Transverse colon (tissue), 4 donors: ENCODE measurements at places on chromosomes 3 and 15.
A peak's percentile ranks its signal among the peaks of the same experiment; 100 is the strongest.

GRCh38 chr15:58444658-58445332 is 13.0 kb downstream of the LIPC start:
- no peaks in the 10 kb centered on the region for H3K27me3 ChIP-seq
- peaks cover 36% of the 10 kb centered on the region for H3K4me1 ChIP-seq
- no peaks in the 10 kb centered on the region for H3K36me3 ChIP-seq
- H3K27ac ChIP-seq, result no peak overlapping the region
- no peak for DNase-seq

DNA sequence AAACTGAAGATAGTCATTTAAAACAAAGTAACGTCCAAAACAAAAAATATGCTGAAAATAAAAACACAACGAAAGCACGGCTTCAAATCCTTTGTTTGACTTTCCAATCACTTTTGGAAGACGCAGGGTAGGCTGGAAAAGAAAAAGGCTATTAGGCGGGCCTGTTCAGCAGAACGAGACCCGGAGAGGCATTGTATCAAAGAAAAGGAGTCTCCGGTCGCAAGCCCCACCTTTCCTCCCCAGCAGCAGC is 691 bp downstream of the SENP7 start:
- H3K4me3 ChIP-seq, result peak overlapping the region; percentile 88
- no peaks in the 10 kb centered on the region for H3K4me1 ChIP-seq
- peak overlapping the region; percentile 94 for H3K27ac ChIP-seq

DNA sequence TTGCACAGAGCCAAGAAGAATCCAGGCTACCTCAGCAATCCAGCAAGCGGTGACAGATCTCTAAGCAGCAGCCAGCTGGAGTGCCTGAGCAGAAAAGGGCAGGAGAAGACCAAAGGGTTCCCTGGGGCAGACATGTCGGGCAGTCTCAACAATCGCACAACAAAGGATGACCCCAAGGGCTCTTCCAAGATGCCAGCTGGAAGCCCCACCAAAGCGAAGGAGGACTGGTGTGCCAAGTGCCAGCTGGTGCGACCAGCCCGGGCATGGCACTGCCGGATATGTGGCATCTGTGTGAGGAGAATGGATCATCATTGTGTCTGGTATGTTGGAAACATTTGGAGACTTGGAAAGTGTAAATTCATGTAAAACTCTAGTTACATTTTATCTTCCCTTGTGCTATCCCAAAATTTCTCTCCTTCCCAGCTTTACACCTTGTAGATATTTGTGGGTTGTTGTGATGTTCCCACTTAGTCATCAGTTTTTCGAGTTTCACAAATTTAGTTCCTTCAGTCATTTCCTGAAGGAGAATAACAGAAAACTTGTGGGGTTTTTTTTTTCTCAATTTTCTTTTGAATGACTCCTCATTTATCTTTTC is 6.4 kb downstream of the ZDHHC23 start:
- H3K4me3 ChIP-seq, result no peak overlapping the region
- no peak for DNase-seq
- no peaks in the 10 kb centered on the region for H3K4me1 ChIP-seq
- H3K27ac ChIP-seq, result no peak overlapping the region
- H3K27me3 ChIP-seq, result no peaks in the 10 kb centered on the region
- H3K36me3 ChIP-seq, result peaks cover under 1% of the 10 kb centered on the region

DNA sequence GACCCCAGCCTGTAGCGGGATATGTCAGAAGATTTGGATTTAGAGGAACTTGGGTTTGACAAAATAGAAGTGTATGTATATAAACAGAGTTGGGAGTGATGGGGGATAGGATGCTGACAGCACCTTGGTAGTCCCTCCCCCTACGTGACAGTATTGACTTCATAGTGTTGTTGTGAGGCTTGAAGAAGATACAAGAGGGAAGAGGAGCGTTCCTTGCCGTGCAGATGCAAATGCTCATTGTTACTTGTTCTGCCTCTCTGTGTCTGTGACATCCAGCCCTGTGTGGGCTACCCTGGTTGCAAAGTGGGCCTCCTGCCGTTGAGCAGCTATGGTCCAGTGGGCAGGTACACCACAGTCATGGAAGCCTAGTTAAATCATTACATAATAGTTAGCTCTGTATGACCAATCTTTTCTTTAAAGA is 45.0 kb downstream of the SMAD3 start:
- H3K27ac ChIP-seq, result peak overlapping the region; percentile 76
- H3K4me3 ChIP-seq, result no peak overlapping the region
- H3K36me3 ChIP-seq, result no peaks in the 10 kb centered on the region
- DNase-seq, result no peak
- no peaks in the 10 kb centered on the region for H3K27me3 ChIP-seq

DNA sequence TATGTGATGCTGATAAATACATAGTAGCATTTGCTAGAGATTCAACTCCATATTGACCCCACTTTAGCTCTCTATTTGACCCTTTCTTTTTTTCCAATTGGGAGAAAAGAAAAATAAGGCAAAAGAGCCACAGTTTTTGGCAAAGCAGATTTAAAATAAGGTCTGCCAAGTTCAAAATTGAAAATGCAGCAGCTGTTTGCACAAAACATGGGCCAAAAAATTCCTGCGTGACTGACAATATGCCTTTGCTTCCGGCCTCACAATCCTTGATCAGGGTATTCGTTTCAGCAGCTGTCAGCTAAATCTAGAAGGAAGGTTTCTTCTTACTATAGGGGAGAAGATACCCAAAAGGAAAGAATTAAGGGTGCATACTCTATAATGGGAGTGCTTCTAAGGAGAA is 563.5 kb upstream of the CCDC54 start:
- H3K27me3 ChIP-seq, result no peaks in the 10 kb centered on the region
- no peaks in the 10 kb centered on the region for H3K4me1 ChIP-seq
- DNase-seq, result no peak
- no peaks in the 10 kb centered on the region for H3K36me3 ChIP-seq
- no peak overlapping the region for H3K27ac ChIP-seq
- no peak overlapping the region for H3K4me3 ChIP-seq

GRCh38 chr15:88118035-88118434 is 138.5 kb downstream of the NTRK3 start:
- H3K27ac ChIP-seq, result no peak overlapping the region
- no peaks in the 10 kb centered on the region for H3K4me1 ChIP-seq
- H3K27me3 ChIP-seq, result no peaks in the 10 kb centered on the region
- H3K4me3 ChIP-seq, result no peak overlapping the region
- DNase-seq, result no peak

DNA sequence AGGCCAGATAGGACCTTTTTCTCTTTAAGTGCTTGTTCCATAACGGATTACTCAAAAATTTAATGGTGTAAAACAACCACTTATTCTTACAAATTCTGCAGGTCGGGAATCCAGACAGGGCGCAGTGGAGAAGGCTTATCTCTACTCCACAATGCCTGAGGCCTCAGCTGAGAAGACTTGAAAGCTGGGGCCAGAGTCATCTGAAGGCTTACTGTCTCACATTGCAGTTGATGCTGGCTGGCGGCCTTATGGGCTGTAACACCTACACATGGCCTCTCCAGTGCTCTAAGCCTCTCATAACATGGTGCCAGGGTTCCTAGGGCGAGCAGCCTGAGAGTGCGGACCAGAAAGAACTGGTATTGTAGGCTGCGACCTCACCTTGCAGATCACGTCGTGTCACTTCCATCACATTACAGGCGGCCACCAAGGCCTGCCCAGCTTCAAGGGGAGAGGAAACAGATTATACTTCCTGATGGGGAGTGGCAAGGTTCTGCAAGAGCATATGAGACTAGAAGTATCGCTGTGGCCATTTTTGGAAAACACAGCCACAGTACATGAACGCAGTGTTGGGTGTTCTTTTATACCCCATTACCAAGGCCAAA is 32.4 kb downstream of the CMTM7 start:
- peak overlapping the region; percentile 79 for H3K27ac ChIP-seq
- H3K36me3 ChIP-seq, result no peaks in the 10 kb centered on the region
- DNase-seq, result no peak
- H3K27me3 ChIP-seq, result no peaks in the 10 kb centered on the region
- peaks cover 43% of the 10 kb centered on the region for H3K4me1 ChIP-seq
